ENCODE measurements at places on chromosomes 2 and 18.

- DNase-seq: no peak
These were observed 84.3 kb downstream of the COPS8 start for GRCh38 chr2:237170020-237170419.

- no peak for DNase-seq
These were observed 37.3 kb upstream of the ZNF512 start for GRCh38 chr2:27545348-27546141.

GRCh38 chr18:79442508-79443221 is 46.9 kb downstream of the NFATC1 start:
- peak; percentile 22 for DNase-seq

- DNase-seq: no peak
These were observed 35.2 kb downstream of the CYRIA start for GRCh38 chr2:16630463-16630862.

DNA sequence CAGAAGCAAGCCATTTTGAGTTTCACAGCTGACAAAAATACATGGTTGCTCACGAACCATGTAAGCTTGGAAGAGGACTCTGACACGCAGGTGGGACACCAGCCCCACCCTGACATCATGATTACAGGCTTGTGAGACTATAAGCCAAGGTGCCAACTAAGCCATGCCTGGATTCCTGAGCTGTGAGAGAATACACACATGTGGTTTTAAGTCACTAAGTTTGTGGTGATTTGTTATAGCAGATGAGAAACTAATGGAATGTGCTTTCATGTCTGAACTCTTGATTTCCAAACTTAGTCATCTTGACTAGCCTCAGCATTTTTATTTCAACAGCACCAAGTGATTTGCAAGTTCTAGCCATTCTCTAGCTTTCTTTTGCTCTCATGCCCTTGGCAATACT is 676.1 kb upstream of the CELF4 start:
- no peak for DNase-seq

DNA sequence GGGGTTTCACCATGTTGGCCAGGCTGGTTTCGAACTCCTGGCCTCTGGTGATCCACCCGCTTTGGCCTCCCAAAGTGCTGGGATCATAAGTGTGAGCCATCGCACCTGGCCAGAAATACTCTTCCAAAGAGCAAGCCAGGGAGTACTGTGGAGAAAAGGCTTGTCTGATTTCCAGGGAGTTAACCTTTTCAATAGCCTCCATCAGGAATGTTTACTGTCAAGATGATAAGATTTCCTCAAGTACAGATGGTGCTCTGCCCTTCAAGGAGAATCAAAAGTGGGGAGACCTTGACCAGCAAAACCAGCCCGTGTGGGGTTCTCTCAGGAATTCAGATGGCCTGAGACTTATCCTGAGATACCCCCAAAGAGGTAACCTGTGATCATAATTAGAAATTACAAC is 237.2 kb downstream of the PRKCE start:
- DNase-seq: no peak

DNA sequence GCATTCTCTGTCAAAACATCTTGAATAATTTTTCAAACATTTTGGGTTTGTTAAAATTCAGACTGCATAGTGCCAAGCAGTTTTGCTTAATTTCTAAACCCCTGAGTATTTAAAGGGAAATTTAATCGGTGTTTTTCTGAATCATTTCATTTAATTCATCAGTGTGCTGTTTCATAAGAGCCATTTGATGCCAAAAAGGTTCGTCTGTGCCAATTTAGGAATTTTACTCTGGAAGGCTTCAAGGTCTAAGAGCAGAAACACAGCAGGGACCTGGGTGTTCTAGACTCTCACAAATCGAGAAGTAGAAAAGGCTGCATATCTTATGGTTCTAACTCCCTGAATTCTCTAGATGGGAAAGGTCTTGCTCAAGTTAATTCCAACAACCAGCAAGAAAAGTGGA is 311.9 kb upstream of the NT5C1B start:
- DNase-seq: no peak

DNA sequence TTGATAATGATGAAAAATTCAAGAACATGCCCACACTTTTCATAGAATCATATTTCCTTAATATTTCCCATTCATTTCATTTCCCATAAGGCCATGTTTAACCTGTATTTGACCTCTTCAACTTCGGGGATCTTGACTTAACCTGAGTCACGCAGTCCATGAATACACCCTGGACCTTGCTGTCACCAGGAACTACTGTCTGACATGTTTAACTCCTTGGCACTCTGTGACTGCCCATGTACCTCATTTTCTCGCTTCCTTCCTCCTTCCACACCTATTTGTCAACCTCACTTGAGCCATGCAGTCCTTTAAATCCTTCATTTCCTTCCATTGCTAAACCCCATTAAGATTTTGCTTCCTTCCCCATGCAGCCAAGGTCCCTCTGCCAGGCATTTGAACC is 16.3 kb downstream of the ABCB11 start:
- DNase-seq: no peak

- DNase-seq: no peak
These were observed 109.1 kb upstream of the CRIM1 start for GRCh38 chr2:36246320-36246990.

GRCh38 chr2:52456561-52457377 is 1310.8 kb upstream of the CHAC2 start:
- no peak for DNase-seq

DNA sequence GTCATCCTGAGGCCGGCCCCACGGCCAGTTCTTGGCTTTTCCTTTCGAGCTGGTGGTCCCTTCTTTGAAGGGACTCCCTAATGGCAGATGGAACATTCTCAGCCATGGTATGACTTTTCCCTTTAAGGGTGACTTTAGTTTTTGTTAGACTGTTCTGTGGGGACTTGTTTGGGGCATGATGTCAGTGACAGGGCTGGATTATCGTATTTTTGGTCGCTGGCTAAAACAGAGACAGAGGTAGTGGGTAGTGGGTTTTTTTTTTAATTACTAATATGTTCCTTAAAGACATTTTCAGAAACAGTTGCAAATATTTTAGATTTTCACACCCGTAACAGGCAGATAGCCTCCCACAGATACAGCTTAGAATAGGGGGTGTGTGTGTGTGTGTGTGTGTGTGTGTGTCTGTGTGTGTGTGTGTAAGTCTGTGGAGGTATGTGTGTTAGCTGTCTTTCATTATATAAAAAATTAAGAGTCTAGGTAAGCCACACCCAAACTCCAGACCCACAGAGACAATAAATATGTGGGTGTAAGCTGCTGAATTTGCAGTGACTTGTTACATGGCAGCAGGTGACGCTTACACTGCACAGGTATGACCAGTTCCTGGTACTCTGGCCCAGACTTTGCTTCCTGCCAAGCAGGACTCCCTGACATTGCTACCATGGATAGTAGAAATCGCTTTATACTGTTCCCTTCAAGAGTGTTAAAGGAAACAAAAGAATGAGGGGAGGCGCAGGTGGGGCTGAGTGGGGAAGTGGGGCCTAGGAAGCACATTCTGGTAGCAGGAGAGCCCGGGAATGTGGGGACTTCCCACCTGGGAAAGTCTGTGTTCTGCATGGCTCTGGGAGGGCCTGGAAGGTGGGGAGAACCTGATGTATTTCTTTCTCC is 20.9 kb downstream of the NCK2 start:
- no peak for DNase-seq

DNA sequence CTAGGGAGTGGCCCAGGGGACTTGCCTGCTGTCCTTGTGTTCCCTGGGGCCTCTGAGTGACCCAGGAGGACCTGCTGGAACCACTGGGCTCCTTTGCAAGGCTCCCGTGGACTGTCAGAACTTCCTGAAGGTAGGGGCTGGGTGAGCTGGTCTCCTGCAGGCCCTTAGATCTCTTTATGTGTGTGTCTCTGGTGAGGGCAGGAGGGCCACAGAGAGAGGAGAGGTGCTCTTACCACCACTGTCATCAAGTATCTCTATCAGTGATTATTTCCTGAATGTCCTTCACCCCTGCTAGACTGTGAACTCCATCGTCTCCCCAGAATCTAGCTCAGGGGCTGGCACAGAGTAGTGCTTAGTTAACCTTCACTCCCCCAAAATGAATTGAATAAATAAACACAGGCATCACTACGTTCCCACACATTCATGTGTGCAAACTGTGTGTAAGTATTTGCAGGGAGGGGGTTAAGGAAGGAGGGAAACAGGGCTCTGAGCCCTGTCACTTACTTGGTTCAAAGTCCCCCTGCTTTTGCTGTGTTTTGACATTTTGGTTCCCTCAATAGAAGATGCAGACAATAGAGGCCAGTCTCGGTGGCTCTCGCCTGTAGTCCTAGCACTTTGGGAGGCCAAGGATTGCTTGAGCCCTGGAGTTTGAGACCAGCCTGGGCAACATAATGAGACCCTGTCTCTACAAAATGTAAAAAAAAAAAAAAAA is 100.8 kb upstream of the HAAO start:
- no peak for DNase-seq
